Activated naive CD4-positive, alpha-beta T cell treated with anti-CD3 and anti-CD28 coated beads, Interleukin-2, amount 10 ng/mL, durations not matched to agents 5 hours and 36 hours (primary cell): ENCODE measurements at places on chromosomes 4 and X. TPM values are rescaled to one million over a fixed set of nuclear protein-coding genes. Genes with fewer than 3 reads are reported as not detected.

The CT45A6 gene
- not detected for total RNA-seq

The TMPRSS11A gene
- total RNA-seq: not detected

The IQCM gene
- not detected for total RNA-seq

The FAM184B gene
- total RNA-seq: not detected
